ENCODE measurements at places on chromosomes 2 and 18. TPM values are rescaled to one million over a fixed set of nuclear protein-coding genes. Genes with fewer than 3 reads are reported as not detected.

RFTN2 gene
- total RNA-seq: 13.3 TPM

PGAP1 gene
- total RNA-seq: 4.1 TPM

REEP1 gene
- total RNA-seq: 14.5 TPM

IAH1 gene
- total RNA-seq: 34.4 TPM

NEU4 gene
- under 0.01 TPM for total RNA-seq

DDX18 gene
- total RNA-seq: 42.9 TPM

ALLC gene
- not detected for total RNA-seq

TPO gene
- not detected for total RNA-seq

SNTG2 gene
- total RNA-seq: 0.79 TPM

CNGA3 gene
- not detected for total RNA-seq

GATA6 gene
- total RNA-seq: 0.44 TPM
